ENCODE measurements at places on chromosomes 16 and 17.

DNA sequence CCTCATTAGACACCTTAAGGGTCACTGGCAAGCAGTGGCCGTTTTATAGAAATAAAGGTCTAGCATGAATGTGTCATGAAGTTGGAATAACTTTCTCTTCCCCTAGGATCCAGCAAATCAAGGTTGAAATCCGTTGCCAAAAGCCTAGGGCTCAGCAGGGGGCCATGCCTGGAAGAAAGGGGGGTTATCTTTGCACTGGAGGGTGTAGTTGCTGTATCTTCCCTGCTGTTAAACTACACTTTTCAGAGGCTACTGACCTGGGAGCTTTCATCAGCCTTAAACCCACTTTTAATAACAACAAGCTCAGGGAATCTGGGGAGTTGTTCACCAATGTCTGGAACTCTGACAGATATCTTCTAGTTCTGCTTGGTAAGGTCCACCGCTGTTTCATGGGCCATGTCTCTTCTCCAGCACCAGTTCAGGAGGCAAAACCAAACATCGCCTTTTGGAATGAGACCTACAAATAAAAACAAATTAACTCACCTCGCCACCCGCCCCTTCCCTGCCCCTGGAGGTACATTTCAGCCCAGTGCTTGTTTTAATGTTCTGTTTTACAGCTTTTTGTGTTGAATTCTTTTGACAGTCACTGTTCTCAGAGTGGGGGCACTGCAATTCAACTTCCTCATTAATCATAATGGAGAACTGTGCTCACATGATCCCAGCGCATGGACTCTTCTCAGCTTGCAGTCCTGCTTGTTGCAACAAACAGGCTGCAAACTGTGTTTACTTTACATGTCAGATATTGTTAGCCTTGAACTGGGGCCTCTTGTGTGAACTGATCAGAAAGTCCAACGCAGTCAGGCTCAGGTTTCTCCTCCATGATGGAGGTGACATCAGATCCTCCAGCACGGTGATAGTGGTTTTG is 508.7 kb downstream of the KCNJ2 start:
- H3K4me1 ChIP-seq, result no peaks in the 10 kb centered on the region
- H3K27ac ChIP-seq, result no peak overlapping the region
- no peak overlapping the region for H3K4me3 ChIP-seq

- H3K27me3 ChIP-seq, result no peaks in the 10 kb centered on the region
- H3K4me1 ChIP-seq, result no peaks in the 10 kb centered on the region
- no peak overlapping the region for H3K4me3 ChIP-seq
Observed at GRCh38 chr17:16866436-16866835, 105.5 kb downstream of the TNFRSF13B start.

DNA sequence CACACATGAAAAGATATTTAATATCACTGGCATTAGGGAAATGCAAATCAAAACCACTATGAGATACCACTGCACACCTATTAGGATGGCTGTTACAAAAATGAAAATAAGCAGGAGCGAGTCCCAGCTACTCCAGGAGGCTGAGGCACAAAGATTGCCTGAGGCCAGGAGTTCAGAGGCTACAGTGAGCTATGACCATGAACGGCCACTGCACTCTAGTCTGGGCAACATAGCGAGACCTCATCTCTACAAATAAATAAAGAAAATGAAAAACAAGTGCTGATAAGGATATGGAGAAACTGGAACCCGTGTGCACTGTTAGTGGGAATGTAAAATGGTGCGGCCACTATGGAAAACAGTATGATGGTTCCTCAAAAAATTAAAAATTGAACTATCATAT is 23.6 kb downstream of the KIFC3 start:
- no peaks in the 10 kb centered on the region for H3K27me3 ChIP-seq
- H3K4me1 ChIP-seq, result no peaks in the 10 kb centered on the region
- no peaks in the 10 kb centered on the region for H3K36me3 ChIP-seq

GRCh38 chr17:59498530-59499307 is 66.7 kb upstream of the DHX40 start:
- H3K4me3 ChIP-seq, result no peak overlapping the region
- no peaks in the 10 kb centered on the region for H3K4me1 ChIP-seq
- no peak for DNase-seq

GRCh38 chr17:76480632-76481031 is 13.2 kb downstream of the AANAT start:
- H3K4me3 ChIP-seq, result no peak overlapping the region
- peaks cover 24% of the 10 kb centered on the region for H3K36me3 ChIP-seq
- H3K27ac ChIP-seq, result no peak overlapping the region
- DNase-seq, result no peak
- no peaks in the 10 kb centered on the region for H3K27me3 ChIP-seq

DNA sequence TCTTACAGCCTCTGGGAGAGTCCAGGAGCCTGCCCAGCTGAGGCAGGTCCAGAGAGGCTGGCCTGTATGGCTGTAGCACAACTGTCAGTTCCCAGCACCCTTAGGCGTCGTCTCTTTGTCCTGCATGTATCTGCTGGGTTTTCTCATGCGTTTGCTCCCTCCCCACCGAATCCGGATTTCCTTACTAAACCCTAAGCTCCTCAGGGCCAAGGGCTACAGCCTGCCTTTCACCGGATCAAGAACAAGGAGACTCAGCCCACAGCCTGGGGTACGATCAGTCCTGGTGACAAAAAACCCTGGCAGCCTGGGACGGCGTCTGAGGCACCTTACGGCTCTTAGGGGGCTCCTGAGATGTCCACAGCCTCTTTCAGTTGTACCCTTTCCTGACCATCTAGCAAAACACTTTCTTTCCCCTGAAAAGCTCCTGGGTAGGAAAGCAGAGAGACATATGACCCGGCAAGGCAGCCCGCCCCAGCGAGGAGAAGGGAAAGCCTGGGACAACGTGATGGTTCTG is 12.2 kb downstream of the HIC1 start:
- peak overlapping the region; percentile 73 for H3K27ac ChIP-seq
- peaks cover 71% of the 10 kb centered on the region for H3K4me1 ChIP-seq
- H3K4me3 ChIP-seq, result no peak overlapping the region
- no peak for DNase-seq
- H3K36me3 ChIP-seq, result peaks cover 87% of the 10 kb centered on the region

GRCh38 chr17:50686494-50687199 is 21.1 kb downstream of the ANKRD40 start:
- no peak for DNase-seq
- H3K4me3 ChIP-seq, result no peak overlapping the region
- no peaks in the 10 kb centered on the region for H3K36me3 ChIP-seq
- H3K27ac ChIP-seq, result no peak overlapping the region

- no peaks in the 10 kb centered on the region for H3K36me3 ChIP-seq
- H3K4me3 ChIP-seq, result no peak overlapping the region
- peaks cover 2% of the 10 kb centered on the region for H3K4me1 ChIP-seq
- H3K27ac ChIP-seq, result no peak overlapping the region
- H3K27me3 ChIP-seq, result no peaks in the 10 kb centered on the region
Observed at GRCh38 chr16:13835387-13835786, 84.6 kb upstream of the ERCC4 start.
